ENCODE measurements at places on chromosomes 1 and 21.

GRCh38 chr1:157407917-157408525, 144.3 kb downstream of the FCRL5 start:
- no peak for DNase-seq

GRCh38 chr1:207103892-207104373, at the start of gene C4BPA:
Gene C4BPA, plus strand, starts transcription at chr1:207104233. Its CDS starts 8,793 bp downstream, at chr1:207113026.
- no peak for DNase-seq

DNA sequence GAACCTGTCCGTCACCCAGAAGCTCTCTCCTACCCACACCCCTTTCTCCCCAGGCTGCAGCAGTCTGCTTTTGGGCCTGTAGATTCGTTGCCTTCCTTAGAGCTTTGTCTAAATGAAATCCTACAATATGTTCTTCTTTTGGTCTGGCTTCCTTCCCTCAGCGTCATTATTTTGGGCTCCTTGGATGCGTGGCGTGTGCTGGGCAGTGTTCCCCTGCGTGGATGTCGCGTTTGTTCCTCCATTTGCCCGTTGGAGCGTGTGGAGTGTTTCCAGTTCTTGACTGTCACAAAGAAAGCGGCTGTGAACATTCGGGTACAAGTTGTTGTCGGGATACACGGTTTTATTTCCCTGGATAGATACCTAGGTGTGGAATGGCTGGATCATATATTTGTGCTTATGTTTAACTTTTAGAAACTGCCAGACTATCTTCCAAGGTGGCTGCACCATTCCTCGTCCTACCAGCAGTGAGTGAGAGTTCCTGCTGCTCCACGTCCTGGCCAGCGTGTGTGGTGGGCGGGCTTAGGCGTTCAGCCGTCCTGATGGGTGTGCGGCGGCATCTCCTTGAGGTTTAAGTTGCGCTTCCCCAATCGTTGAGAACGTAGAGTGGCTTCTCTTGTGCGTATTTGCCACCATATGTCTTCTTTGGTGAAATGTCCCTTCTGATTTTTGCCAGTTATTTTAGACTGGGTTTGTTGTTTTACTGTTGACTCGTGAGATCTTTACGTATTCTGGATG, 31.7 kb downstream of the SKI start:
- DNase-seq, result no peak

DNA sequence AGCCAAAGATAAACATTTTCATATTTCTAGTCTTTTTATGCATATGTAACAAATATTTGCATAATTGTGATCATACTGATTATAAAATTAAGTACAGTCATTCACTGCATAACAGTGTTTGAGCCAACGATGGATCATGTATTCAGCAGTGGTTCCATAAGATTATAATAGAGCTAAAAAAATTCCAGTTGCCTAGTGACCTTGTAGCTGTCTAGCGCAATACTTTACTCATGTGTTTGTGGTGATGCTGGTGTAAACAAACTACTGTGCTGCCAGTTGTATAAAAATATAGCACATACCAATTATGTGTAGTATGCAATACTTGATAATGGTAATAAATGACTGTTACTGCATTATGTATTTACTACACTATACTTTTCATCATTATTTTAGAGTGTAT, 2.1 kb upstream of the S100A10 start:
- DNase-seq, result peak; percentile 24

DNA sequence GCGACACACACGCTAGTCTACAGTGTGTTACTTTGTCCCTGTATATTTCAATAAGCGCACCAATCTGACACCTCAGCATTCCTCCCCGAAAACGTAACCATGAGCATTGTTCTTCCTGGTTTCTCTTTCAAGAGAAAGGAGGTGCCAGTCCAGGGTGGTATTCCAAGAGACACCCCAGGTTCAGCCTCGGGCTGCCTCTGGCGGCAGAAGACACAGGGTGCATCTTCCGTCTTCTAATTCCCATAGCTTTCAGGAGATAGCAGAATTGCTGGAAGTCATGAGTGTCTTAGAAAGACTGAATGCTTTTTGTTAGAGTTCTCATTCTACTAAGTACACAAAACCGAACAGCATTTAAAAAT, 15.9 kb upstream of the RGS8 start:
- no peak for DNase-seq

DNA sequence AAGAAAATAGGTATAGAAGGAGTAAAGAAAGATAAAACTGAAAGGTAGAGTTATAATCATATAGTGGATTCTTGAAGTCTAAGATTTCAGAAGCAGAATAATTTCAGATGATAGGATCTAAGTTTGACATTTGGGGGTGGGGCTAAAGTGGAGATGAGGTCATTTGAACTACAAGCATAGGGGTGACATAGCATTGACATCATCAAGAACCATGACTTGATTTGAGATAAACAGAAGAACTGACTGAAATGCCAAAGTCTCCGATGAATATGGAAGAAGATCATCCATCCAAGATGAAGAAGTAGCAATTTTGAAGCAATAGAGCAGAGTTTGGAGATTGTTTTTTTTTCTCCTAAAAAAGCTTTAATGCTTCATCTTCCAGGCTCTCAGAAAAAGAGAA, 122.3 kb downstream of the MACF1 start:
- DNase-seq, result no peak

- no peak for DNase-seq
Observed at GRCh38 chr21:17523007-17523451, 10.2 kb downstream of the CXADR start.

GRCh38 chr1:15343099-15343498, 66.6 kb upstream of the EFHD2 start:
- no peak for DNase-seq

DNA sequence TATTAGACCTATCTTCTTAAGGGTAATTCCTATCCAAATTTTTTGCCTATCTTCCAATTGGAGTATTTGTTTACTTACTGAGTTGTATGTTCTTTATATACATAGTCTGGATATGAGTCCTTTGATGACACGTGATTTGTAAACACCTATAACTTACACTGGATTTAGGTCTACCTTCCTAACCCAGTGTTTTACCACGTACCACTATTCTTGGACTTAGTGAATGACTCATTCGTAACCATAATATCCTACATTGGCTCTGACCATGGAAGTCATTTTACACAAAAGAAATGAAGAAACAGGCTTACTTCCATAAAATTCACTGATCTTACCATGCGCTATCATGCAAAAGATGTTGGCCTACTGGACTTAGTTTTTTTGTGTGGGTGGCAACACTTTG, 23.9 kb upstream of the ZZZ3 start:
- no peak for DNase-seq

GRCh38 chr1:109281680-109282496, 1.1 kb downstream of the PSRC1 start:
- peak; percentile 24 for DNase-seq

DNA sequence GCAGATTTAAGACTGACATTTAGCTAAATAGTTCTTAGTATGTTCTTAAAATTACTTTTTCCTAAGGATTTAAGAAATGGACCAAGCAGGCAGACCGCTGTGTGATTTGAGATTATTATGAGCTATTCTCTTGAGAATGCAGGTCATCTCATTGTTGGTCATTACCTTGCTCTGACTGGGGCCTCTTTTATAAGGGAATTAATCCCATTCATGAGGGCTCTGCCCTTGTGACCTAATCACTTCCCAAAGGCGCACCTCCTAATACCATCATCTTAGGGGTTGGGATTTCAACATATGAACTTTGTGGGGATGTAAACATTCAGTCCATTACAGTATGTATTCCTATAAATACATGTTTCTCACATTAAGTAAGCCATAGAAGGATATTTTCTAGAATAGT, 24.2 kb downstream of the OSBPL9 start:
- DNase-seq, result no peak

GRCh38 chr1:117198097-117198496, 12.6 kb downstream of the VTCN1 start:
- DNase-seq, result no peak

- no peak for DNase-seq
Observed at GRCh38 chr1:71792264-71792663, 490.1 kb downstream of the NEGR1 start.

DNA sequence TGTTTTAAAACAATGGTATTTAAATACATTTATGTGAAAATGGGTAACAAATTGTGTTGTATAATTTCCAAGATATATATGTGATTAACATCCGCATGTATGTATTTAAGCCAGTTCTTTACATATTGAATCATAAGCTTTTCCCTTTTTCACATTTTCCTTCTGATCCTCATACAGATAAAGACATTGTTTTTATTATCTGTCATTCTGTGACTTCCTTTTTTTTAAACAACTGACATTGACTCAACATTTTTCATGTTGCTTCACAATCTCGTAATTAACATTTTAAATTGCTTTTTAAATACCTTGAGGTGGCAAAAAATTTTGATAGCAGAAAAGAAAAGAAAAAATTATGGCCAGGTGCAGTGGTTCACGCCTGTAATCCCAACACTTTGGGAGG, 1.4 kb downstream of the STXBP3 start:
- DNase-seq, result no peak

GRCh38 chr1:98420376-98421084, 241.0 kb upstream of the SNX7 start:
- DNase-seq, result no peak

DNA sequence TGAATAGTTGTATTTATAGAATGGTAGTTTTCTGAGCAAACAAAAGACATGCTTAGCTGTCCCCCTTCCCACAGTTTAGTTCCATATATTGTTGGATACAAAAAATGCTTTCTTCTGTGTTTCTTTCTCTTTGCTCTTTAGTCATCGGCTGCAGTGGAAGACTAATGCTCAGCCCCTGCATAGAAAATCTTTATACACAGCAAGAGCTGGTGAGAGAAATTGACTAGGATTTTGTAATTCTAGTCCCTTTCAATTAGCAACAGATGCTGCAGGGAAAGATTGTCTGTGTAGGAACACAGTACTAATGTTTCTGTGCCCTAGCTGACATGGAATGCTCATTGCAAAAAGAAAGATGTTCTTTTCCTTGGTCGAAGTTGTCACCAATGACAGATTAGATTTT, 200.9 kb downstream of the RPS6KC1 start:
- no peak for DNase-seq

DNA sequence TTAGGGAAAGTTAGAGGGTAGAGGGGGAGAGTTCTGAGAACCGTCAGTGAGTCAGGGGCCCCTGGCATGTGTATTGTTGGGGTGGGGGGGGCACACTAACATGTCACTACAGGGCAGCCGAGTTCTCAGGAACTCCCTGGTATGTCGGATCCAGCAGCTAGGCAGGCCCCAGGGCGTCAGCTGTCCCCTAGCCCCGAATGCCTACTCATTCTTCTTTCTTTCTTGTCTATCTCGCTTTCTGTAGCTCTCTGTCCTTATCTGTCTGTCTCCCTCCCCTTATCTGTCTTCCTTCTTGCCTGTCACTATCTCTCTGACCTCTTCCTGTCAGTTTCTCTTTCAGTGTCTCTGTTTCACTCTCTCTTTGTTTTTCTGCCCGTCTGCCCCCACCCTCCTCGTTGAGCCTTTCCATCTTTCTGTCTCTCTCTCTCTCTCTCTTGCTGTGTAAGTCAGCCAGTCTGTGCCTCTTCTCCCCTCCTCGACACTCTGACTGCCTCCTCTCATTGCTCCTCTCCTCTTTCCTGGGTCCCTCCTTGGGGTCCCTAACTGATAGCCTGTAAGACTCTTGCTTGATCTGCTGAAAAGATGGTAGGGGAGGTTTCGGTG, 2.4 kb downstream of the NTRK1 start:
- peak; percentile 65 for DNase-seq

DNA sequence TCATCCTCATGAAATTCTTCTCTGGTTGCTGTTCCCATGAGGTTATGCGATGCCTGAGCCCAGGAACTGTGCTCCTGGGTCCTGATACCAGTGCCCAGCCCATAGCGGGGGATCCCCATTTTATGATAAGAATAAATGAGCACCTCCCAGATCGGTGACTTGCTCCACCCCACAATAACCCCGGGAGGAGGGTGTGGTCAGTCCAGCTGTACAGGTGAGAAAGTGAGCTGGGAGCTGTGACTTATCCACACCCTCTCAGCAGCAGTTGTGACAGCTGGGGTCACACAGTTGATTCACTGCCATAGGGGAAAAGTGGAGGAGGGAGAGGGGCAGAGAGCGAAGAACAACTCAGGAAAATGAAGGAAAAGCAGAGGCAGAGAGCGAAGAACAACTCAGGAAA, 33.4 kb downstream of the OR2G3 start:
- no peak for DNase-seq
